PC-9 (cell line): ENCODE measurements at places on chromosomes 5 and 9. TPM values are rescaled to one million over a fixed set of nuclear protein-coding genes. Genes with fewer than 3 reads are reported as not detected.

The TRMO gene
- 12.0 and 15.8 TPM in 2 replicates for total RNA-seq

The FAM53C gene
- 46.6 and 65.1 TPM in 2 replicates for total RNA-seq

The TMEM215 gene
- total RNA-seq: not detected in 2 replicates

- DNase-seq: no peak
These were observed 70.6 kb downstream of the GAS1 start for GRCh38 chr9:86876621-86877196.

GRCh38 chr9:122145592-122145863 is 14.1 kb downstream of the NDUFA8 start:
- no peak for DNase-seq

DNA sequence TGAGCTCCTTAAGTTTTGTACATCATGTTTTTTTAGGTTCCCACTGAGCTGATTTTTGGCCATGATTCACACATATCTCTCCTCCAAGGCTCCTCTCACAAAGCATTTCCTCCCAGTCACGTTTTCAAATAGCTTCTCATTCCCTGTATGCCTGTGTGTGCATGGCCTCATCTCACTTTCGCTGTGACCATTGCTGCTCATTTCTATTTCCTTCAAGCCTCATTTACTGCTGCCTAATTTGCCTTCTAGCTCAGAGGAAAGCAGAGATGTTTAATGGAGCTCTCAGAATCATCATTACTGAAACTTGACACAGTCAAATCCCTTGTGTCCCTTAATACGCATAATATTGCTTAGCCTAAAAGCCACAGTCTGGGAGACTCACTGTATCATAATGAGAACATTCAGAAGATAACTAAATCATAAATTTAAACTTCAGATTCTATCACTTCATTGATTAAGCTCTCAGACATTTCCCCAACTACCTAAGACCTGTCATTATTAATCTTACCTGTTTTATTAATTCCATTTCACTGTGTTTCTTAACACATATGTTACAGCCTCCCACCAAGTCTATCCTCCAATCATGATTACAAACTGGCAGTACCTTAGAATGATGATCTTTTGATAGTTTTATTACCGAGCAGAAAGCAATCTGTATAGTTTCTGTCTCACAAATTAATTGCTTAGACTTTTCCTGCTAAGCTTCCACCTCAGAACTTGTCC is 278.3 kb upstream of the PTGER4 start:
- DNase-seq: no peak

DNA sequence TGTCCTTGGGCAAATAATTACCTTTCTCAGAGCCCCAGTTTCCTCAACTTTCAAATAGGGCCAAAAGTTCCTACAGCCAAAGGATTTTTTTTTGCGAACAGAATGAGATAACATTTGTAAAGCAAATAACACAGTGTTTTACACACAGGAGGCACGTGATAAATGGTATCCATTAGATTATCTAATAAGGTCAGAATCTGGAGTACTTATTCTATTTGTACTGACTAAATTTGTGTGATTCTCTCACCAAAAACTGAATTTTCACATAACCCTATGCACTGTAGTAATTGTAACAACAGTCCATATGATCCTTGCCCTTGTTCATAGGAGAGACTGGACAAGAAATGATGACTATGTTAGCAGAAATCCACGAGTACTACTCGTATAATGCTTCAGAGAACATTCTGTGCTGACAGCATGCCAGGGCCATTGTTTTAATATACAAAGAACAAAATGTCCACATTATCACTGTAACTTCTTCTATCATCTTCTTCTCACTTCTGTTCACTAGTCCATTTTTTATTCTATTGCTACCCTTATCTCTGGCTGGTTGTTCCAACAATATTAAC is 13.9 kb upstream of the FEM1C start:
- DNase-seq: no peak

GRCh38 chr5:92086059-92086811 is 703.1 kb upstream of the ARRDC3 start:
- no peak for DNase-seq

DNA sequence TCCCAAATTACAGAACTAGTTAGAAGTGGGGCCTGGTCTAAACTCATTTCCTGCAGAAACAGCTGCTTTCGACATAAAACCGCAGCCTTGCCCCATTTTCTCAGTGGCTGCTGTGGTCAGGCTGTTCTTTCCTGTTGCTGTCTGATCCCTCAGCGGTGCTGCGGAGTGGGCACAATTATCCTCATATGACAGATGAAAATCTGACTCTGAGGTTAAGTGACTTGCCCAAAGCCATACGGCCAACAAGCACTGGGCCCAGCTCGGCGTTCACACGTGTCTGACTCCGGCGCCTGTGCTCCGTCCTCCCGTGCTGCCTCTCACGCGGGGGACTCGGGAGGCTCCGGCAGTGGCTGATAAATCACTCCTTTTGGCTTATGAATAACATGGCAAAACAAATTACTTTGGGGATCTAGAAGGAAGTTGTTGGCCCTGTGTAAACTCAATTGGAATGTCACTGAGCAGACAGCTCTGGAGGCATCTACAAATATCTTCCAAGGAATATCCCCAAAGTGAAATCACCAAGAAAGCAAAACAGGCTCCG is 142.6 kb upstream of the LMX1B start:
- no peak for DNase-seq

DNA sequence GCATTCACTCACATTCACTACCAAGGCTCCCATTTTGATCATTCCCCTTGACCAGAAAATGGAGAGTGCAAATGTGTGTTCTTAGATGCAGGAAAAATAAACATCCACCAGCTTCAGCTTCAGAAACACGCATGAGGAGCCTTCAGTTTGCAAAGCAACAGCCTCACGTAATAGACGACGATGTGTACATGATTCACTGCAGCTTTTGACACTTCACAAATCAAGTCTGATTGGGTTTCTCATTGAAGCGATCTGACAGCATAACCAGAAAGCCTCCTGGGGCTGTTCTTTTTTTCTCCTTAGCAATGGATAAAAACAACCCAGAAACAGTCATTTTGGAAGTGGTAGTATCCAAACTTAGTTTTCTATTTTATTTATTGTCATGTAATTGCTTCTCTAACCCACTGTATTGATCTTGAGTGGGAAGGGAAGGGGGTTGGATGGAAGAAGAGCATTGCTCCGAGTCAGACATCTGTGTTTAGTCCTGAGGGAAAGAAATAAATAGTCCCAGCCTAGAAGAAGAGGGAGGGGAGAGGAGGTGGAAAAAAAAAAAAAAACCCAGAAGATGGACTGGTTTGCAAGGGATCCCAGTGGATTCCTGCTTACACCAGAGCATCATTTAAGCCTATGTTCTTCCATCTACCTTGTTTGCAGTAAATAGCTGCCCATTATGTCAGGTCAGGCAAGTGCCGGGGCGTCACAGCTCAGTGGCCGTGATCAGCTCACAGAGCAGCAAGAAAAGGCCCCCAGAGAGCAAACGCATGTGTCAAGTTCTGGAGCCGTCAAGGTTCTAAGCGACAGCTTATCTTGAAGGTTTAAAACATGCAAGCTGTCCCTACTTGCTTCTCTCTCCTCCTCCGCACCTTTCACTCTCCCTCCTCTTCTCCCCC is 190.2 kb upstream of the SNX2 start:
- no peak for DNase-seq

GRCh38 chr9:121801579-121801978 is 150.1 kb downstream of the DAB2IP start:
- DNase-seq: no peak
